Large intestine (tissue), 12 donors: ENCODE measurements at places on chromosomes 11 and 22. TPM values are rescaled to one million over a fixed set of nuclear protein-coding genes. Genes with fewer than 3 reads are reported as not detected.
A peak's percentile ranks its signal among the peaks of the same experiment; 100 is the strongest.

- no peak for DNase-seq
These were observed 252.9 kb downstream of the BLID start for GRCh38 chr11:121863126-121863525.

GRCh38 chr11:57424137-57424791, 2.7 kb downstream of the SLC43A3 start:
- no peak for DNase-seq

- no peak for DNase-seq
These were observed 29.1 kb downstream of the LRFN4 start for GRCh38 chr11:66885950-66886440.

GRCh38 chr11:18366286-18366685, 28.1 kb upstream of the LDHA start:
- DNase-seq: no peak

GRCh38 chr11:35367491-35367890, 51.9 kb downstream of the SLC1A2 start:
- no peak for DNase-seq

- DNase-seq: no peak
These were observed 389.1 kb downstream of the NXPE2 start for GRCh38 chr11:115067471-115067870.

- DNase-seq: peak; percentile 30
These were observed at the start of gene BTG4 for GRCh38 chr11:111512296-111513239. BTG4 (minus strand) TSS chr11:111512386; CDS start chr11:111498776, 13,610 bp downstream.

DNA sequence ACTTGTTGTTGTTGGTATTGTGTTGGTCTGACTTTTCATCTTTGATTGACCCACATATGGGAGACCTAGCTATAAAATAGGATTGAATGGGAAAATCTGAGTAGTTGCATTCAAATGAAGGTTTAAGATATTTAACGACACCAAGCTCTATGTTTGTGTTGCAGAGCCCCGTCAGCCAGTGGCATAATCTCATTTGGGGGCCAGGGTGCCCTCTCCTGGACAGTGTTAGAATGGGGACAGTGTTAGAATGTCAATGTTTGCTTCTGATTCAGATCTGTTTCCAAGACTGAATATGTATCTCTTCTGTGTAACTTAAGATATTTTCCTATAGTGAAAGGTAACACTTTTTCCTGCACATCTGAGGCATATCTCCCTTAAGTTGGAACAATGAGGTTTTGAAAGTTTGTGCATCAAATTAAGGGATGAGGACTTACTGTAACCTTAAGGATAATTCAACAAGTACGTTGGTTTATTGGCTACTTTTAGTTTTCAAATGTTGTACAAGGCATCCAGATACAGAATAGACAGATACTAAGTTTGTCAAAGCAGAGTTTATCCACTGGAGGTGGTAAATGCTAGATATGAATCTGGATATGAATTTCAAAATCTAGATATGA, 5.3 kb upstream of the OR52M1 start:
- DNase-seq: peak; percentile 16

DNA sequence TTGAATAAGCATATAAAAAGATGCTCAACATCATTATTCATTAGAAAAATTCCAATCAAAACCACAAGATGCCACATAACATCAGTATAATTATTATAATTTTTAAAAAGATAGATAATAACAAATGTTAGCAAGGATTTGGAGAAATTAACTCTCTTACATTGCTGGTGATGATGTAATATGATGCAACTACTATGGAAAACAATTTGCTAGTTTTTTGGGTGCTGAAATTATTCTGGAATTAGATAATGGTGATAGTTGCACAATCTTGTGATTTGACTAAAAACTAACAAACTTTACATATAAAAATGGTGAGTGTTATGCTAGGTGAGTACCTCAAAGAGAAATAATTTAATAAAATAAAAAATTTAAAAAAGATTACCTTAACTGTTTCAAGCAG, 412.2 kb downstream of the LRRC4C start:
- DNase-seq: no peak

- DNase-seq: no peak
These were observed 37.3 kb downstream of the LRFN4 start for GRCh38 chr11:66894141-66894540.

- DNase-seq: peak; percentile 22
These were observed 4.9 kb upstream of the SPECC1L start for GRCh38 chr22:24265734-24266133.

DNA sequence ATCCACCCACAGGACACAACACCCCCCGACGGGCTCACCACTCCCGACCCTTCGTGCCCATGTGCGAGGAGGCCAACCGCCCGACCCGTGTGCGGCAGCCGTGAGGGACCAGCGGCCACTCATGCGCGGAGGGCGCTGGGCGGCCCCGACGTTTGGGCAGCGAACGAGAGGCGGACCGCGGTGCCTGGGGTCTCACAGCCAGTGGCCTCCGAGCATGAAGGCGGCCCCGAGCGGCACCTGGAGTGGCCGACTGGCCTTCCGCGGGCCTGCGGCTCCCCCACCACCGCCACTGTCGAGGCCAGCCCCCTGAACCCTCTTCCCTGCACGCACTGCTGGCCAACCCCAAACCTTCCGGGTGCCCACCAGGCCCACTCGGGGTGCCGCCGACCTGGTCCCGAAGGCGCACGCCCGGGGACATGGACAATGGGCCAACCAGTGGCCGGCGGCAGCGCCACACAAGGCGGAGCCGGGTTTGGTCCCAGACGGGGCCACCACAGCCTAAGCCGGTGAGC, 4274.9 kb upstream of the OR11H1 start:
- no peak for DNase-seq

Gene OLFML1
- 15.4 TPM for polyA plus RNA-seq

Gene ZNRF3
- polyA plus RNA-seq: 8.2 TPM

Gene CYTH4
- polyA plus RNA-seq: 4.3 TPM

Gene OR8B4
- polyA plus RNA-seq: not detected

Gene SLC5A1
- 166 TPM for polyA plus RNA-seq

Gene OSM
- polyA plus RNA-seq: 0.52 TPM
